ENCODE measurements at places on chromosomes 6 and 20. TPM values are rescaled to one million over a fixed set of nuclear protein-coding genes. Genes with fewer than 3 reads are reported as not detected.
A peak's percentile ranks its signal among the peaks of the same experiment; 100 is the strongest.

DNA sequence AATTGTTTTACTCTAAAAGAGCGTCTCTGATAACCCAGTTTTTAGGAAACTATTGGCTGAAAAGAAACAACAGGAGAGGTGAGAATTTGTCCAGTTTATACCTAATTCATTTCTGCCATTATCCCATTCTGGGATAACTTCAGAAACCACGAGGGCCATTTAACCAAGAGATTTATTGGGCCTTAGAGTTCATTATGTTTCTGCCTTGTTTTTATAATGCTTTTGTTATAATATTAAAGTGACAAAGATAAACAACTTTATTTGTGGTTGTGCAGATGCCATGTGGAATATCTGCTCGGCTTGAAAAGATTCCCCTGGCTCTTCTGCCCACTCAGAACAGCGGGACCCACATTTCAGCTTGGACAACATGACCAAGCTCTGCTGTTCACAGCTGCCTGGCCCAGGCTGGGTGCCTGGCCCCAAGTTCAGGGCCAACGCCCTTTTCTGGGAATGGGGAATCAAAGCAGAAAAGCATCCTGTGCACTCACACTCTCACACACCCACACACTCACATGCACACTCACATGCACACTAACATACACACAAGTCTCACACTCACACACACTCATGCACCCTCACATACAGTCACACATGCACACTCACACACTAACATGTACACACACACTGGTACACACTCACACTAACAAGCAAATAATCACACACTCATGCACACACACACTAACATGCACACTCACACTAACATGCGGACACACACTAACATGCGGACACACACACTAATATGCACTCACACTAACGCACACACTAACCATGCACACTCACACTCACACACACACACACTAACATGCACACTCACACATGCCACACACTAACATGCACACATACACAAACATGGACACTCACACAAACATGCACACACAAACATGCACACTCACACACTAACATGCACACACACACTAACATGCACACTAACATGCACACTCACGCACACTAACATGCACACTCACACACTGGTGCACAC, 86.7 kb upstream of the NEDD9 start:
- no peak for DNase-seq

HRH3 gene
- not detected for total RNA-seq

NKAPL gene
- total RNA-seq, result not detected

- no peak for DNase-seq
Measured at GRCh38 chr20:49045440-49046086, 549 bp upstream of the CSE1L start.

GRCh38 chr6:142543606-142544005, 241.8 kb downstream of the ADGRG6 start:
- DNase-seq, result no peak

RNF217 gene
- total RNA-seq, result 9.5 TPM

GRCh38 chr6:41247288-41247865, 19.2 kb downstream of the TREML4 start:
- DNase-seq, result no peak

NEURL2 gene
- total RNA-seq, result 1.4 TPM

FAM209B gene
- 3.3 TPM for total RNA-seq

DNA sequence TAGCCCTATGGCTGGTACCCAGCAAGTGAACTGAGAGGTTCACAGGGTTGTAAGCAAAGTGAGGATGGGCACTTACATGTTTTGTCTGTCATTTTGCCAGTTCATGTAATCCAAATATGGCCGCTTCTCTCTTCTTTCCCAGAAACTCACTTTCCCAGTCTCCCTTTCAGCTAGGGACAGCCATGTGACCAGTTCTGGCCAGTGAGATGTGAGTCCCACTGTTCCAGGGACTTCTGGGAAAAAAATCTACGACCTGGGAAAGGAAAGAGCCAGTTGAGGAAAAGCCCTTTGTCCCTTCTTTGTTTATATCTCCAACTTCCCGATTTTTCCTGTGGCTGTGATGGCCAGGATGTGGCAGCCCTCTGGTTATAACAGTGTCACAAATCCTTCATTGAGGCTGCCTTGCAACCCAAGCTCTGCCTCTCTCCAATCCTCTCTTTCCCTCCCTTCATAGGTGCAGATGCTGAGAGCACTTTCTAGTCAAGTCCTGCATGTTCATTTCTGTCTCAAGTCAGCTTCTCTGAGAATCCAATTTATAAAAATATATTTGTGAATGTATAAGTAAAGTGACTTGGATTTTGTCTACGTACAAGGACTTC, 148.6 kb upstream of the ZFP64 start:
- no peak for DNase-seq

PKIB gene
- not detected for total RNA-seq

- DNase-seq, result peak; percentile 38
Measured at GRCh38 chr20:328027-328974, 2.9 kb downstream of the SOX12 start.

DNA sequence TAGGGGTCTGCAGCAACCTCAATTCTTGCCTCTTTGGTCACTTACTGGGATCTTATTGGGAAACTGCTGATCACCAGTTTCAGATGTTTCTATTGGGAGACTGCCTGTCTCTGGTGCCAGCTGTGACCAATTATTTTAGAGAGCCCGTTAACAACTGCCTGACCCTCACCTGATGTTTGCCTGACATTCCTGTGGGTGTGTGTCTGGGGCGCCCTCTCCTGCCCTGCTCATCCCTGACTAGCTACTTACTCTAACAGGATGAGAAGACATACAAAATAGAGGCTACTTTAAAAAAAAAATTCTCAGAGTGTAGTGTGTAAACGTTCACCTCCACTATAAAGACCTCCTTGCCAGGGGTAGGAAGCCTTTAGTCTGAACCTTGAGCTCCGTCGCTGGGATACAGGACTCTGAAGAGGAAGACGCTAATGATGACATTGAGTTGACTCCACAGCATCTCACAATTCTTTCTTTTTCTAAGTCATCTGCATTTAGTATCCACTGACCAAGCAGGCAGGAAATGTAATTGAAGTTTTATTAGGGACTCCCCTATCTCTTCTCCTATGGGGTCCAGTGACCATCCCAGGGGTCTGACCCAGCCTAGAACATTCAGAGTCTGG, 54.6 kb upstream of the DDR1 start:
- DNase-seq, result peak; percentile 35

- no peak for DNase-seq
Measured at GRCh38 chr20:44500221-44500620, 21.6 kb downstream of the SERINC3 start.

DNA sequence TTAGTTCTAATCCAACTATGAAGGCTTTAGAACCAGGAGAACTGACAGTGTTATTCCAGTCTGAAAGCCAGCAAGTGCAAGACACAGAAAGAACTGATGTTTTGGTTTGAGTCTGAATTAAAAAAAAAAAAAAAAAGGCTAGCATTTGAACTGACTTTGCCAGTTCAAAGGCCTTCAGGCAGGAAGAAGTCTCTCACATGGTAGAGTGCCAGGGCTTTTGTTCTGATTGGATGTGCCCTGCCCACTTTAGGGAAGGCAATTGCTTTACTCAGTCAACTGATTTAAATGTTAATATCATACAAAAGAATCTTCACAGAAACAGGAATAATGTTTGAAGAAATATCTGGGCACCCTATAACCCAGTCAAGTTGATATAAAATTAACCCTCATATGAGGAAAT, 212.2 kb downstream of the HIVEP2 start:
- DNase-seq, result peak; percentile 17

RIN2 gene
- total RNA-seq, result 2.7 TPM

Measured in natural killer cell (primary cell).